Stimulated activated CD8-positive, alpha-beta memory T cell treated with anti-CD3 and anti-CD28 coated beads, Interleukin-15, amount 100 ng/mL, for 4 hours (primary cell): ENCODE measurements at places on chromosomes 6 and 20.

GRCh38 chr6:20056350-20056992 is 155.8 kb downstream of the MBOAT1 start:
- DNase-seq, result no peak

DNA sequence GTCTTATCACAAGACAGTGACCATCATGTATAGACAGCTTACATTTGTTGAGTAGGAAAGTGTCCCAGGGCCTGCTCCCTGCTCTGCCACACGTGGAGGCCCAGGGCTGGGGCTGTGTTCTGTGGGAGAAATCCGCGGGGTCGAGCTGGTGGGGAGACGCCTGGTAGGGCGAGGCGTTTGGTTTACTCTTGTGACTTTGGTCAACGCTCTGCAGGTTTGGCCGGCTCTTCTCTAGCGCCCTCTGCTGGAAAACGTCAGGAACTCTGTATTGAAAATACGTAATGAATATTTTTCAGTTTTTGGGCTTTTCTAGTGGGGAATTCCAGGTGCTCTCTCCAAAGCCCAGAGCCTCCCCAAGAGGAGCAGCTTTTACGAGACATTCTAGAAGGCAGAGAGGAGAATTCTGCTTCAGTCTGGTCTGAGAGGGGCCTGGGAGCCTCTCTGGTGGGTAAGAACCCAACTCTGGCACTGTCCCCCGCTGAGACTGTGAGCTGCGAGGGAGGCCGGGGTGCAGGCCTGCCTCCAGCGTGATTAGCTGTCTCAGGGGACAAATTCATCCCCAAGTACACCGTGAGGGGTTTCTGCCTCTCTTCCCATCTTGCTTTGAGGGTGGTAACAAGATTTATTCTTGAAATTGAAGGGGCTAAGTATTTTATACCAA is 112.6 kb upstream of the RALGAPA2 start:
- no peak for DNase-seq

GRCh38 chr20:4087923-4088322 is 72.6 kb upstream of the RNF24 start:
- no peak for DNase-seq

DNA sequence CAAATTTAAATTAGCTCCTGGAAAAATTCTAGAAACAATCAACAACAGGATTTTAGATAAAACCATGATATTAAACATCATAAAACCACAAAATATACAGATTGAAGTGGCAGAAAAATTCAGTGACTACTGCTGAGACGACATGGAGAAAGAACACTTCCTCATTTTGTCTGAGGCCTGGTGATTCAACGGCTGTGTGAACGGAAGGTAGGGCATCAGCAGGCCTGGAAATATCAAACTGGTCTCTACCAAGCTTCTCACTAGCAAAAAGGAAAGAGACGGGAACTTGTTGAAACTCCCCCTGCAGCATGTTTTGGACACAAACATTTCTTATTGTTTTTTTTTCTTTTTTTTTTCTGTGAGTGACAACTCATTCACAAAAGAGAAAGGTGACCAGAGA is 58.0 kb upstream of the AHI1 start:
- no peak for DNase-seq

GRCh38 chr6:89941031-89941762 is 46.9 kb downstream of the GJA10 start:
- no peak for DNase-seq
